SHP77 treated with DMSO at 0.1 percent for 48 hours (cell line): ENCODE measurements at places on chromosomes 3 and 15.

DNA sequence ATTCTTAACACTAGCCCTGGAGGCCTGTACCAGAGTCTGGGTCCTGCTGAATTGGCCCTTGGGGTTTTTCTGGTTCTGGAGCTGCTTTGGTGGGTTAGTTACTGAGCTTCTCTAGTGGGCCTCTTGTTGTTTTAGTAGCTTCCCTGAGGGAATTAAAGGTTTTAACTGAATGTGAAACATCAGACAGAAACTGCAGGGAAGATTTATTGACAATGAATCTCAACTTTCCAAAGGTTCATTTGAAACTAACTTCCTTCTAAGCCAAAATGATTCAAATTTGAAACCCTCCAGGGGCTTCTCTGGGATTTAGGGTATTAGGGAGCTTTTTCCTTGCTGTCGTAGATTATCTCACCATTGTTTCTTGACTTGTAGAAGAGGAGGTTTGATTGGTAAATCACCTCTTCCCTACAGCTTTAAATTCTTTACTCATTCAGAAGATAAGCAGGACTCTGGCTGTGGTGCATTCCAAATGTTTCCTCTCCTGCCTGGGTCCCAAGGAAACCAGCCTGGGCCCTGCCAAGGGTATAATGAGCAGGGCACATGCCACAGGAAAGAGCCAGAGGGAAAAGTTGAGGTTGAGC is 71.0 kb downstream of the TP63 start:
- no peak for DNase-seq

DNA sequence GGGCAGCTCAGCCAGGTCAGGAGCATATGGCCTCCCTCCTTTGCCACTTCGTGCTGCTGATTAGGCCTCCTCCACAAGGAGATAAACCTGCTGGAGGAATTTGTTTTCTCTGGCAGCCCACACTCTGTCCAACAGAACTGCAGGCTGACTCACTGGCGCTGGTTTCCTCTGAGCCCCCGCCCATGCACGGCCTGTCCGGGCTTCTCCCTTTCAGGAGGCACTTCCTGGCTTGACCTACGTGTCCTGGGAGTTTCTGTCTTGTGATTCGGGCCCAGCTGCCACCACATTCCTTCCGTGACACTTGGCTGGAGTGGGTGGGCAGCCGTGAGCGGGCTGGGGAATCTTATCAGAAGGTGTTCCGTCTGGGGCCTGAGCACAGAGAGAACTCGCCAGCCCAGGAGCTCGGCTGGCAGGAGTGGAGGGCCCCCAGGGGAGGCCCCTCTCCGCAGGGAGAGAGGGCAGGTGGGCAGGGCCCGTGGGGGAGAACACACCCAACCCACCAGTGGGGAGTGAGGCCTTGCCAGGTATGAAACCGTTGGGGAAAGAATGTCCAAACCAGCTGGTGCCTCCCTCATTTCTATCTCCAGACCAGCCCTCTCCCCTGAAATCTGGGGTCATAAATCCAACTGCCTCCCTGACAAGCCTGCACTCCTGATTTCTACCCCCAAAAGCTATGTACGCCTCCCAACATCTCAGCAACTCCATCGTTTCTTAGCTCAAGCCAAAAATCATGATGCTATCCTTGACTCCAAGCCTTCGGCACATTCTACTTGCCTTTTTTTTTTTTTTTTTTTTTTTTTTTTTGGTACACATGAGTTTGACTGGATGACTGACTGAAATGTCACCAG is 110.6 kb upstream of the MEF2A start:
- DNase-seq = no peak

- DNase-seq = no peak
These were observed 79.6 kb downstream of the CGNL1 start for GRCh38 chr15:57455929-57456328.

DNA sequence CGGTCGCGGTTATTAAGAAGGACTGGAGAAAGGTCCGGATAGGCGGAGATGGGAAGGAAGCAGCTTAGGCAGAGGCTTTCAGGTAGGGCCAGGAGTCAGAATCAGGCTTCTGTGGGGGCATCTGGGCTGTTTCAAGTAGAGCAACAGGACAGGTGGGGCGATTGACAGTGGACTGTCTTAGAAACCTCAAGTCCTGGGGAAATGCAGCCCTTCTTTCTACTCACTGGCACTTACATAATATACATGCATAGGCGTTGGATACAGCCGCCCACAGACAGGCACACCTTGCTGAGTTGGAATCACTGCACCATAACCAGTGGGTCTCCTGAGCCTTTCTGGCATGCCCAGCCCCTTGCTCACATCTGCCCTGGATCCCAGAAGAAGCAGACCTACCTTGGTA is 730 bp downstream of the MYD88 start:
- DNase-seq = no peak
